SJSA1 (cell line): ENCODE measurements at places on chromosomes 5 and 9. TPM values are rescaled to one million over a fixed set of nuclear protein-coding genes. Genes with fewer than 3 reads are reported as not detected.

The TRIO gene
- 62.2 and 99.6 TPM in 2 replicates for total RNA-seq

The KCNN2 gene
- 0.61 TPM in 1 of 2 replicates, not detected in the other for total RNA-seq

The IFNK gene
- not detected in 2 replicates for total RNA-seq

DNA sequence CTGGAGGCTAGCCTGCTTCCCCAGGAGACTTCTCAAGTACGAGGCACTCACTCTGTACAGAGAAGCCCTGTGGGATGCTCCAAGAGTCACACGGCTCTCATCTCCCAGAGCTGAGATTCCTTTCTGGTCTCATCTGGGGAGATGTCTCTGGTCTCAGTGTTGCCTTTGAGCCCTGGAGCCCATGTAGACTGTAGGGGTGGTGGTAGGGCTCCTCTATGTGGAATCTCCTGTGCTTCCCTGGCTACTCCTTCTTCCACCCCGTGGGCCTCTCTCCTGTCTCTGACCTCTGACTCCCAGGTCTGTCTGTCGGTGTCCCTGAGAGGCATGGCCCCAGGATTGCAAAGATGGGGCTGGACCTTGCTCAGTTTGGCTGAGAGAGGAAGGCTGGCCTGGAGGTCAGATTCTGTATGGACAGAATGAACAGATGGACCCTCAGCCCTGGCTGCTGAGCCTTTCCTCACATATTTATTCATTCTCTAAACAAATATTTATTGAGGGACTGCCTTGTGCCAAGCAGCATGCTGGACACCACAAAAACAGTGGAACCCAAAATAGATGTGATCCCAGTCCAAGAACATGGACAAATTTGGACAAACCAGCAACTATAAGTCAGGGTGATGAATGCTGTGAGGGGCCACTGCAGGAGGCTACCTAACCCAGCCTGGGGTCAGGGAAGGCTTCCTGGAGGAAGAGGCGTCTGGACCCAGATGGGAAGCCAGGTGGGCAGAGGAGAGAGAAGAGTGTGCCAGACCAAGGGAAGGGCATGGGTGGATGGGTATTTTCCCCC lies 2.6 kb downstream of the CCL19 start:
- H3K36me3 ChIP-seq: no peaks in the 10 kb centered on the region
- DNase-seq: no peak
- H3K4me3 ChIP-seq: no peak overlapping the region
- H3K27ac ChIP-seq: no peak overlapping the region
- no peaks in the 10 kb centered on the region for H3K4me1 ChIP-seq

- H3K4me1 ChIP-seq: peaks cover 12% of the 10 kb centered on the region
- peak; percentile 100 for DNase-seq
- peaks cover 7% of the 10 kb centered on the region for H3K36me3 ChIP-seq
- no peak within 1 kb of the TSS for H3K27ac ChIP-seq
Observed at GRCh38 chr9:136790640-136791515, at the start of gene TMEM141. Gene TMEM141 (plus strand): TSS chr9:136791344. CDS start chr9:136791371, 27 bp downstream.

GRCh38 chr5:14414656-14415023 lies 167.0 kb upstream of the OTULINL start:
- H3K27ac ChIP-seq: no peak overlapping the region
- no peak overlapping the region for H3K4me3 ChIP-seq
- no peaks in the 10 kb centered on the region for H3K27me3 ChIP-seq
- peaks cover 58% of the 10 kb centered on the region for H3K4me1 ChIP-seq
- no peak for DNase-seq
- H3K36me3 ChIP-seq: peaks cover 84% of the 10 kb centered on the region

- no peak for DNase-seq
- H3K4me1 ChIP-seq: peaks cover 3% of the 10 kb centered on the region; the same call in 1 of the 2 replicates
- peaks cover 36% of the 10 kb centered on the region for H3K27me3 ChIP-seq
- H3K27ac ChIP-seq: no peak overlapping the region
Observed at GRCh38 chr5:51384281-51384840, 1.1 kb downstream of the ISL1 start.

DNA sequence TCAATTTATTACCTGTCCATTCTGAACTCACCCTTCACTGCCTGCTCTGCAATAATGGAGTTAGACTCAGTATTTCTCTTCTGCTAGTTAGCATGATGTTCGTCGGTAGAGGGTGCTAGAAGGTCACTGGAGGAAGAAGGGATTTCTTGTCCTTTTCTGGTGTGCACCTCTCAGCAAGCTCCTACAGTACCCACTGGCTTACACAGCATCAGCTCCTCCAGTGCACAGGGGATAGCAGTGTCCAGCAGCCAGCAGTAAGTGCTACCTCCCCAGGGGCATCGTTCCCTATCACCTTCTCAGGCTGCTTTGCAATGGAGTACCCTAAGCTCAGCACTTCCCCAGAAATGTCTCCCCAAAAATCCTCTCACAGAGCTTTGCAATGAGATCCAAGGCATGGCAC lies 45.9 kb upstream of the APC start:
- no peak overlapping the region for H3K4me3 ChIP-seq
- DNase-seq: no peak
- H3K36me3 ChIP-seq: no peaks in the 10 kb centered on the region
- H3K27ac ChIP-seq: no peak overlapping the region
- H3K4me1 ChIP-seq: peaks cover 14% of the 10 kb centered on the region

DNA sequence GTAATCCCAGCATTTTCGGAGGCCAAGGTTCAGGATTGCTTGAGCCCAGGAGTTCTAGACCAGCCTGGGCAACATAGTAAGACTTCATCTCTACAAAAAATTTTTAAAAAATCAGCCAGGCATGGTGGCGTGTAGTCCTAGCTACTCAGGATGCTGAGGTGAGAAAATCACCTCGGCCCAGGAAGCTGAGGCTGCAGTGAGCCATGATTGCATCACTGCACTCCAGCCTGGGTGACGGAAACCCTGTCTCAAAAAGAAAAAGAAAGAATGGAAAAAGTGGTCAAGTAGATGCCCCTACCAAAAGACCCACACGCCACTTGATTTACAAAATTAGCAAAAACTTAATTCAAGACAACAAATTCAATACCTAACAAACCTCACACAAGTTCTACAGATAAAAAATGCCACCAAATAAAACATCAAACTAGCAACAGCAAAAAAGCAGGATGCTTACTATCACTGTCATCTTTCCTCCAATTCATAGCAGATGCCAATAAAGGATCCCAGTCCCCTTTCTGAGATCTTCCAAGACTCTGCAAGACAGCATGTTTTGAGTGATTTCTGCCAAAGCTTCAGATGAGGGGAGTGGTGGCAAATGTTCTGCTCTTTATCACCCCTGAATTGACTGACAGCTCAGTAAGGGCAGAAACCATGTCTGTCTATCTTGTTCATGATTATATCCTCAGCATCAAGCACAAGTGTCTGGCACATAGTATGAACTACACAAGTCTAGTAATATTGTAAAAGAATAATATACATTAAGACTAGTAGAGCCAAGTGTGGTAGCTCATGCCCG lies 34.2 kb upstream of the TESK1 start:
- no peak overlapping the region for H3K27ac ChIP-seq
- H3K4me1 ChIP-seq: no peaks in the 10 kb centered on the region
- no peak overlapping the region for H3K4me3 ChIP-seq
- H3K36me3 ChIP-seq: no peaks in the 10 kb centered on the region

DNA sequence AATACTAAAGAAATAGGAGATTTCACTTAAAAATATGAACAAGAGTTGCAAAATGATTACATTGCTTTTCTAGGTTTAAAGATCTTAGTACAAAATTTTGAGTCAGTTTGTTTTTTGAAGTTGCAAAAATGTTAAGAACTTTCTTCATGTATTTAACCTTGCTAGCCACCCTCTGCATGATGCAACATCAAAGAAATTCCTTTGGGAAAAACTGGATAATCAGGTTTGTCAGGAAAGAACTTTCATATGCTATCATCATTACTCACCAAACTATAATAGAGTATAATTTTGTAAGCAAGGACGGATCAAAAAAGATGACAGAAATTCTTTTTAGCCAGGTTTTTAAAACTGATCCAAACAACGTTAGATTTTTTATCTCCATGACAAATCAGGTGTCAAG lies 116.9 kb upstream of the MRPS30 start:
- H3K27me3 ChIP-seq: no peaks in the 10 kb centered on the region
- no peak overlapping the region for H3K4me3 ChIP-seq
- H3K27ac ChIP-seq: no peak overlapping the region
- DNase-seq: no peak

DNA sequence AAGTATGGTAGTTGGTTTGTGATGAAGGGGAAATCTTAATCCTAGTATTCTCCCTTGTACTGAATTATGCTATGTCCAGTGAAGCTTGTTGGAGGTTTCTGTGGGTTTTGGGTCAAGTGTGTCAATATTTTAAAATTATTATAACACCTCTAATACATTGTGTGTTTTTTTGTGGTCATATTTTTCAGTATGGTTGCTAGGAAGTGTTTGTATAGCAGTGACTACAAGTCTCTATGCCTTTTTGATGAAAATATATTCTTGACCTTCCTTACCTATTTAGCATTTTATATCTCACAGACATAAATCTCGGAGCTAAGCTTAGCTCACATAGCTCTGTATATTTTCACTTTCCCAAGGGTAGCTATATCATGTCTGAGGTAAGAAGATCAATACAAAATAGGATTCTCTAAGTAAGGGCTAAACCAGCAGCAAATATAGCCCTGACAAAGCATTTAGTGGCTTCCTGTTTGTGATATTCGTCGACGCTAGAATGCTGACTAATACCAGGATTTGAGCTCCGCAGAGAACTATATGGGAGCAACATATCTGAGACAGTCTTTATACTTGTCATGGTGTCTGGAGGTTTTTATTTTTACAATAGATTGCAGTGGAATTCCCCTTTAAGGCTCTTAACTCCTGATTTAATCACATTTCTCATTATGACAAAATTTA lies 82.3 kb downstream of the MACIR start:
- DNase-seq: no peak
- no peaks in the 10 kb centered on the region for H3K4me1 ChIP-seq
- H3K4me3 ChIP-seq: no peak overlapping the region
- no peak overlapping the region for H3K27ac ChIP-seq
- H3K36me3 ChIP-seq: no peaks in the 10 kb centered on the region
- H3K27me3 ChIP-seq: no peaks in the 10 kb centered on the region

DNA sequence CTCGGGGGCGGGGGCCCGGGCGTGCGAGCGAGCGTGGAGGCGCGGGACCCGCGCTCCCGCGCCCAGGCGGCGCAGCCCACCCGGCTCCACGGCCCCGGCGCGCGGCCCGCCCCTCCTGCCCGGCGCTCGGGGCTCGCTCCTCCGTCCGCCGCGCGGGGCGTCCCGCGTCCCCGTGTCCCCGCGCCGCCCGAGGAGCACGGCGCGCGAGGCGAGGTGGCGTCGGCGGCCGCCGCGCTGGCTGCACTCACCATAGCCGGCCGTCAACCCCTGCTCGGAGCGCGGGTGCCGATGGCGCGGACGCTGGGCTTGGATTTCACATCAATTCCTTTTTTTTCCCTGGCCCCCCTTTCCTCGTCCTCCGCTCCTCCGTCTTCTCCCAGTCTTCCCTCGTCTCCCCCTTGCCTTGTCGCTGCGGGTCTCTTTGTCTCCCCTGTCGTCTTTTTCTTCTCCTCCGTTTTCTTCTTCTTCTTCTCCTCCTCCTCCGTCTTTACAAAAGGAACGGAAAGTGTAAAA lies 494 bp downstream of the PTCH1 start:
- H3K4me1 ChIP-seq: peaks cover 36% of the 10 kb centered on the region
- peaks cover 42% of the 10 kb centered on the region for H3K36me3 ChIP-seq
- peak overlapping the region; percentile 76 for H3K4me3 ChIP-seq
- no peak for DNase-seq
- H3K27ac ChIP-seq: peak overlapping the region; percentile 90

- H3K36me3 ChIP-seq: no peaks in the 10 kb centered on the region
- H3K4me3 ChIP-seq: no peak overlapping the region
- no peaks in the 10 kb centered on the region for H3K27me3 ChIP-seq
- DNase-seq: no peak
Observed at GRCh38 chr9:125589287-125589686, 117.7 kb downstream of the MAPKAP1 start.

GRCh38 chr9:9016597-9016996 lies 1217.0 kb upstream of the DMAC1 start:
- DNase-seq: no peak
- H3K27ac ChIP-seq: no peak overlapping the region
- H3K27me3 ChIP-seq: no peaks in the 10 kb centered on the region
- no peak overlapping the region for H3K4me3 ChIP-seq
- H3K4me1 ChIP-seq: no peaks in the 10 kb centered on the region
- H3K36me3 ChIP-seq: no peaks in the 10 kb centered on the region
